ENCODE measurements at places on chromosomes 5 and 9.

DNA sequence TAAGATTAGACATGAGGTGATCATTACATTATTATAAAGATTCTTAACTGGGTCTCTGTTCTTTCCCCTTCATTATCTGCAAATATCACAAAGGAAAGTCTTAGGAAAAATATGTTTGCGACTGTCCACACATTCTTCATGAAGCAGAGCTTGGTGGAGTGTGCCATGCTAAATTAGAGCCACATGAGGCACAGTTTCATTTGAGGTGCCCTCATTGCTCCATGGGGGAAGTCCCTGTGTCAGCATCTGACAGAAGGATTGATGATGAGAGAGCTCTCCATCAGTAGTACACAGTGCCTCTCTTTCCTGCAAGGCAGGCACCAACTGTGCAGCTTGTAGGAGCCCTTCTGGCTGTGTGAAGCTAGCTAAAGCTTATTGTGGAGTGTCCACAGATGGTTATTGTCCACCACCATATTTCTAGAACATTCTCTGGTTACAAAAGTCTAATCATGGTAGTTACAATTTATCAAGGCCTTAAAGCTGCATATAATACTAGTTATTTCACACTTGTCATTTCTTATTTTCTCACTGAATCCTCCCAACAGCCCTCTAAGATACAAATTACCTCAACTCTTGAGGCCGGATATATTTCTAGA, 63.9 kb downstream of the C9orf152 start:
- H3K4me1 ChIP-seq: no peaks in the 10 kb centered on the region
- H3K27ac ChIP-seq: no peak overlapping the region
- no peak overlapping the region for H3K4me3 ChIP-seq
- no peaks in the 10 kb centered on the region for H3K27me3 ChIP-seq
- no peaks in the 10 kb centered on the region for H3K36me3 ChIP-seq

- no peaks in the 10 kb centered on the region for H3K27me3 ChIP-seq
- no peaks in the 10 kb centered on the region for H3K4me1 ChIP-seq
- H3K27ac ChIP-seq: no peak overlapping the region
- H3K36me3 ChIP-seq: peaks cover 84% of the 10 kb centered on the region
- H3K4me3 ChIP-seq: no peak overlapping the region
- no peak for DNase-seq
These were observed 113.0 kb upstream of the DMRT1 start for GRCh38 chr9:728535-728934.

GRCh38 chr5:14851050-14851419, 20.5 kb downstream of the ANKH start:
- no peak overlapping the region for H3K4me3 ChIP-seq
- H3K27ac ChIP-seq: no peak overlapping the region
- H3K4me1 ChIP-seq: no peaks in the 10 kb centered on the region
- no peak for DNase-seq

GRCh38 chr5:153373130-153373498, 117.4 kb upstream of the GRIA1 start:
- H3K27ac ChIP-seq: no peak overlapping the region
- no peaks in the 10 kb centered on the region for H3K36me3 ChIP-seq
- DNase-seq: no peak
- H3K4me3 ChIP-seq: no peak overlapping the region

DNA sequence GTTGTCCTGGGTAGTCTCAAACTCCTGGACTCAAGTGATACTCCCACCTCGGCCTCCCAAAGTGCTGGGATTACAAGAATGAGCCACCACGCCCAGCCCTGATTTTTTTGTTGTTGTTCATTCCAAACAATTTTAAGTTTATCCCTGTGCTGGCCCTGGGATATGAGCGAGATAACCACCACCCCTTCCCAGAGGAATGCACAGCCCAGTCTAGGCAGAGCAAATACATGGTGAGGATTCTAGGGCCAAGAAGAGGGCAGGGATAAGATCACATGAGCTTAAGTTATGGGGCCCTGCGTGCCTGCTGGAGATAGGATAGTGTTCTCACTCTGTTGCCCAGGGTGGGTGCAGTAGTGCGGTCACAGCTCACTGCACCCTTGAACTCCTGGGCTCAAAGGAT, 21.0 kb upstream of the TOR1B start:
- H3K27ac ChIP-seq: no peak overlapping the region
- no peak for DNase-seq
- H3K4me3 ChIP-seq: no peak overlapping the region
- H3K36me3 ChIP-seq: no peaks in the 10 kb centered on the region
- H3K4me1 ChIP-seq: peaks cover 10% of the 10 kb centered on the region

DNA sequence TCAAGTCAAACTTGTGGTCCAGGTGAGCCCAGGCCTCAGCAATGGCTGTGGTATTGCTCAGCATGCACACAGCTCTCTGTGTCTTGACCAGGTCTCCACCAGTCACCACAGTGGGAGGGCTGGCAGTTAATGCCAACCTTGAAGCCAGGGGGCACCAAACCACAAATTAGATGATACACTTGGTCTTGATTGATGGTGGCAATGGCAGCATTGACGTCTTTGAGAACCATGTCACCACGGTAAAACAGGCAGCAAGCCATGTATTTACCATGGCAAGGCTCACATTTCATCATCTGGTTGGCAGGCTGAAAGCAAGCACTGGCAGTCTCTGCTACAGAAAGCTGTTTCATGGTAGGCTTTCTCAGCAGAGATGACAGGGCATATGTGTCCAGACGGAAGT, 40.0 kb downstream of the NIM1K start:
- H3K4me1 ChIP-seq: no peaks in the 10 kb centered on the region
- H3K4me3 ChIP-seq: no peak overlapping the region
- no peak for DNase-seq
- no peaks in the 10 kb centered on the region for H3K36me3 ChIP-seq
- H3K27ac ChIP-seq: no peak overlapping the region
- no peaks in the 10 kb centered on the region for H3K27me3 ChIP-seq
